ENCODE measurements at places on chromosomes 3 and 15.

- DNase-seq, result no peak
These were observed 11.2 kb downstream of the DCBLD2 start for GRCh38 chr3:98890181-98890835.

- DNase-seq, result peak; percentile 49
These were observed 33.3 kb downstream of the TM4SF18 start for GRCh38 chr3:149299938-149300801.

- no peak for DNase-seq
These were observed 849 bp upstream of the HDAC11 start for GRCh38 chr3:13479332-13479581.

DNA sequence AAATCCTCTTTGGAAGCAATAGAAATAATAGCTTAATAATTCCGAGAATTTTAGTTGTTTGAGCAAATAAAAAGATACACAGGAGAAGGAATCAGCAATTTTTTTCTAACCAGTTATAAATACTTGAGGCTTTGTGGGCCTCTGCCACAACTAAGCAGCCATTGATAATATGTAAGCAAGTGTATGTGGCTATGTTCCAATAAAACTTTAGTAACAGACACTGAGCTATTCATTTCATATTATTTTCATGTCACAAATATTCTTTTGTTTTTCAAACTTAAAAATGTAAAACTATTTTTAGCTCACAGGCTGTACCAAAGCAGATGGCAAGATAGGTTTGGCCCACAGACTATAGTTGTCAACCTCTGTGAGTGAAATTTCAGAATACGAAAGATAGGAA is 85.7 kb downstream of the MSL2 start:
- DNase-seq, result no peak

- DNase-seq, result no peak
These were observed 149.9 kb downstream of the NEK10 start for GRCh38 chr3:27219127-27219845.

- DNase-seq, result no peak
These were observed 515 bp downstream of the EPHA6 start for GRCh38 chr3:96814651-96815567.

GRCh38 chr3:123724306-123724705 is 139.5 kb upstream of the HACD2 start:
- no peak for DNase-seq

- no peak for DNase-seq
These were observed 7.6 kb upstream of the ARHGEF26 start for GRCh38 chr3:154113609-154114008.
